ENCODE measurements at places on chromosomes 6 and 20. TPM values are rescaled to one million over a fixed set of nuclear protein-coding genes. Genes with fewer than 3 reads are reported as not detected.

Gene EMILIN3
- 0.50 TPM for total RNA-seq

Gene FAM217A
- total RNA-seq, result not detected

Gene OR2J3
- total RNA-seq, result not detected

Gene SIGLEC1
- 0.02 TPM for total RNA-seq

Gene HDGFL1
- not detected for total RNA-seq

Gene DNAH8
- total RNA-seq, result not detected

All from A549 treated with CORT108297 at 1 μM for 4 hours (cell line).